NCI-H1436 (cell line): ENCODE measurements at places on chromosomes 2 and 18.

GRCh38 chr18:48953104-48953706, 2.4 kb upstream of the SMAD7 start:
- DNase-seq: no peak

GRCh38 chr18:820591-821165, 8.6 kb upstream of the YES1 start:
- no peak for DNase-seq

GRCh38 chr2:96869822-96870625, at the start of gene SEMA4C:
Gene SEMA4C (minus strand): TSS chr2:96870080. CDS start chr2:96867886, 2,194 bp downstream.
- DNase-seq: peak; percentile 41

- DNase-seq: no peak
Observed at GRCh38 chr2:202152104-202152715, 79.2 kb downstream of the KIAA2012 start.

- DNase-seq: no peak
Observed at GRCh38 chr2:41598161-41598894, 449.5 kb upstream of the PKDCC start.

DNA sequence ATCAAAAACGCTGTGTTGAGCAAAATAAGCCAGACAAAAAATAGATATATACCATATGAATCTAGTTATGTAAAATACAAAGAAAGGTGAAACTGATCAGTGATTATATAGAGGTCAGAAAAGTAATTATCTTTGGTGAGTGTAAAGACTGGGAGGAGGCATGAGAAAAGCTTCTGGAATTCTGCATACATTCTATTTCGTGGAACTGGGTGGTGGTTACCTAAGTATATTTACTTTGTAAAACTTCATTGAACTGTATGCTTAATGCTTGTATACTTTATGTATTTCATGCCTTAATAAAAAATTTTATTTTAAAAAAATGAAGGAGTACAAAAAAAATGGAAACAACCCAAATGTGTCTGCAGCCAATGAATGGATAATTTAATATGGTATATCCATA, 153.1 kb upstream of the ALPP start:
- no peak for DNase-seq

DNA sequence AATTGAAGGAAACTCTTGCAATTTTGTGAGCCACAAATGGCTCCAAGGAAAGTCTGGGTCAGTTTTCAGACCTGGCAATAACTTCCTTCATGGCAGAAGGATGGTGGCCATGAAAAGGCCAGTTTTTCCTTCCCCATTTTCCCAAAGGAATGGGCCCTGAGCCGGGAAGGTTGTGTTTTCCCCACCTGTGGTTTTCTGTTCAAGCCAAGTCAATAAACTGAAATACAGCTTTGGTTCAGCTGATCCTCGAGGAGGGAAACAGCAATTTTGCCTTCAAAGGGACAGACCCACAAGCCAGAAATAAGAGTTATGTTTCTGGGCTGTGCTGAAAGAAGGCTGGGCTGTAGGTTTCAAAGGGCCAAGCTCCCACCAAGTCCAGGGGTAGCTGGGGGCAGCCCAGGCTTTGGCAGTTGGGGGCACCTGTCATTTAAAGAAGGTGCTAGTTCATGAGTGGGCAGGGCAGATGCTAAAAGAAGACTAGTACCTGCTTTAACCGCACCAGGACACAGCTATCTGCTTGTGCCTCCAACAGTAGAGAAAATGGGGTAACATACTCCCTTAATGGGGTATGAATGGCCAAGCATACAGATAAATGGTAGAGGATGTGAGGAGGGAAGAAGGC, 97.0 kb downstream of the TTC32 start:
- DNase-seq: no peak

DNA sequence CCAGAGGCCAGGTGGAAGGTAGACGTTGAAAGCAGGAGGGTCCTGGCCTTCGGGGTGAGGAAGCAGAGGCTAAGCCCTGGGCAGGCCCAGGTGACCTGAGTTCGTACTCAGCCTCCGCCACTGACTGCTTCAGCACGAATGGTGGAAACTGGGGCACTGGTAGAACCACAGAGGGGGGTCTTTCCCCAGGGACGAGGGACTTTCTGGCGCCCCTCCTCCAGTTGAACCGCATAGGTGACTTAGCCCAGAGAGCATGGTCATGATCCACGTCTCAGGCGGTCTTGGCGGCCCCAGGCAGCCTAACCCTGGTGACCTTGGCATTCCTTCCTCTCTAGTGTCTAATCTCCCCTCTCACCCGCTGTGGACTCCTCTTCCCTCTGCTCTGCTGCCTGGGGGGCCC, 30.2 kb downstream of the INHBB start:
- no peak for DNase-seq

DNA sequence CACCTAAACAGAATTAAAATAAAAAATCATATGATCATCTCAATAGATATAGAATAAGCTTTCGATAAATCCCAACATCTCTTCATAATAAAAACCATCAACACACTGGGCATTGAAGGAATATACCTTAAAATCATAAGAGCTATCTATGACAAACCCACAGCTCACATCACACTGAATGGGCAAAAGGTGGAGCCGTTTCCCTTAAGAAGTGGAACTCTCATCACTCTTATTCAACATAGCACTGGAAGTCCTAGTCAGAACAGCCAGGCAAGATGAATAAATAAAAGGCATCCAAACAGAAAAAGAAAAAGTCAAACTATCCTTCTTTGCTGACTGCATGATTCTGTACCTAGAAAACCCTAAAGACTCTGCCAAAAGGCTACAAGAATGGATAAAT, 510.3 kb downstream of the ZNF804A start:
- no peak for DNase-seq

DNA sequence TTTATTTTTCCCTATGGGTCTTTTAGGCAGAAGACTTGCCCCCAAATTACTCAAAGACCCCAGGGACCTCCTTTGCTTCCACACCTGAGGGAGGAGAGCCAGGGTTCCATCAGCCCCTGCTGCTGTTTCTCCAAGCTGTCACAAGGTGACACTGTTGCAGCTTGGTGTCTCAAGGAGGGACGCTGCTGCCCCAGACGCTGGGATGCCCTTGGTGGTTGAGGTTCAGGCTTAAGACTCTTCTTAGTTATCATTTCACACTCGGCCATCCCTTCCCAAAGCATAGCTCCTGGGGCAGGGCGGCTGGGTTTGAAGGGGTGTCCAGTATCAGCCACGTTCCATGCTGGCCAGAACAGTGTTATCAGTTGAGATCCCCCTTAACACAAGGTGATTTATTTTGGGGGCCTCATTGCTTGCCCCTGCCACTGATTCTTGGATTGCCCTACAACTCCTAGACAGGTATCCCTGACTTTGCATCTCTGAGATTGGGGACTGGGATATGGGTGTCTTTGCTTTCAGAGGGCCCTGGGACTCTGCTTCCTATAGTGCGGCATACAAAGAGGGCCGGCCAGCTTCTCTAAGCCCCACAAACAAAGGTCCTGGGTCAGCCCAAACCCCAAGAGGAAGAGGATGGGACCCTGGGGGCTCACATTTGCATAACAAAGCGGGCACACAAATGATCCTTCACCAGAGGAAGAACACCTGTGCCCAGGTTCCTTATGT, 22.7 kb downstream of the GPR55 start:
- peak; percentile 57 for DNase-seq

DNA sequence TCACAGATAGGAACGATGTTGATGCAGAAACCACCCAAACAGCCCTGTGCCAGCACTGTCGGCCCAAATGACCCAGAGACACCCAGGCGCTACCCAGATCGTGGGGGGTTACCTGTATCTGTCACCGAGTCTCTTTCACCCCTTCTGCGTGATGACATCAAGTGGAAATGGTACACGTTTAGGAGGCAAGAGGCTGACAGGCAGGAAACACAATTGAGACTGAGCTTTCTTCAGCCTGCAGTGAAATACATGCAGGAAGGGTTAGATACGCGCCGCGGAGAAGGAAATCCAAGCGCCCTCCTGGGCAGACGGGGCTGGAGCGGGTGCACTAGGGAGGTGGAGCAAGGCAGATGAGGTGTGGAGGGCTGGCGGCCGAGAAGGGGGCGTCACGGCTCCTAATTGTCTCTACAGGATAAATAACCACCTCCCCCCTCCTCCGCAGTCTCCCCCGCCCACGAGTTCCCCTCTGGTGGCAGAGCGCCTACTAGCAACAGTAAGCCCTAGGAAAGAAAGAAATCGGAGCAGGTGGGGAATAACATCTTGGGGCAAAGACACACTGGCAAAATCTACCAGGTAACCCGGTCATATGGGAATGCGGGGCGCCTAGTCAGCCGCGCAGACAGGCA, at the start of gene RNF152:
Gene RNF152 (minus strand): TSS at position 325 of the 626 bp plus-strand sequence. CDS start 76,544 bp downstream, outside the sequence.
- peak; percentile 52 for DNase-seq

GRCh38 chr2:199907008-199907714, 3.9 kb upstream of the C2orf69 start:
- no peak for DNase-seq

GRCh38 chr2:96344011-96344410, 8.4 kb downstream of the NCAPH start:
- DNase-seq: no peak

GRCh38 chr2:104658144-104658835, 195.6 kb upstream of the POU3F3 start:
- no peak for DNase-seq

GRCh38 chr18:65751155-65752085, 608 bp downstream of the CDH7 start:
- no peak for DNase-seq

DNA sequence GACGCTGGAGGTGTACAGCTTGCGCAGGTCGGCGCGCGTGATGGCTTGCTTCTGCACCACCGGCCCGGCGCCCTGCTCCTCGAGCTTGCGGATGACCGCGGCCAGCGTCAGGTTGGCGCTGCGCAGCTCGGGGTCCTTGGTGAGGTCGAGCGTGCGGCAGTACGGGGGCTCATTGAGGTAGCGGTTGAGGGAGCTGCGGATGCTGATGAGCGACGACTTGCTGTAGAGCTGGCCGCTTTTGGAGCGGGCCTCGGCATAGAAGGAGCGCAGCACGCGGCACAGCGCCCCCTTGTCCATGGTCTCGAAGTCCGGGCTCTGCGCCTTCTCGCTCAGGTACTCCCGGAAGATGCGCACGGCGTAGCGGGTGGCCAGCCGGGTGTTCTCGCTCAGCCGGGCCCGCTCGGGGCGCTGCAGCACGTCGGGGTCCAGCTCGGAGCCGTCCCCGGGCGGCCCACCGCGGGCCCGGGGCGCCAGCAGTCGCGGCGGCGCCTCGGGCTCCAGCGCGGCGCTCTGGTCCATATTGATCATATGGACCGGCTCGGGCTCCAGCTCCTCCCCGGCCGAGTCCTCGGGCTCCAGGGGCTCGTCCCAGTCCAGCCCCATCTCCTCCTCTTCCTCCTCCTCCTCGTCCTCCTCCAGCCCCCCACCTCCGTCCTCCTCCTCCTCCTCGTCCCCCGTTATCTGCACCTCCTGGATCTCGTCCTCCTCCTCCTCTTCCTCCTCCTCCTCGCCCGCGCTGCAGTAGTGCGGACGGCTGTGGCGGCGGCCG, 523 bp downstream of the KCTD1 start:
- no peak for DNase-seq

DNA sequence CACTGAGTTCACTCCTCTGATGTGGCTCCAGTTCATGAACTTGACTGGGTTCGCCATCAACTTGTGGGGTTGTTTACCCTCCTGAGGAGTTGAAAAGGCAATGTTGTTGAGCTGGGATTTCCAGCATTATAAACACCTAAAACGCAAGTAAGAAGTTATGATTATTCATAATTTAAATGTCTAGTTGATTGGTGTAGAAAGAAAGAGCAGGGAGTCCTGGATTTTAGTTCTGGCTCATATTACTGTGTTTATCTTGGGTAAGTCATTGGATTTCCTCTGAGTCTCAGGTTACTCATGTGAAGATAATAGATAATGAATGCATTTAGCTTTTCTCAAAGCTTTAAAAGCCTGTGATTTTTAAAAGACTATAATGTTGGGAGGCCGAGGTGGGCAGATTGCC, 438.0 kb upstream of the CDH20 start:
- peak; percentile 50 for DNase-seq

DNA sequence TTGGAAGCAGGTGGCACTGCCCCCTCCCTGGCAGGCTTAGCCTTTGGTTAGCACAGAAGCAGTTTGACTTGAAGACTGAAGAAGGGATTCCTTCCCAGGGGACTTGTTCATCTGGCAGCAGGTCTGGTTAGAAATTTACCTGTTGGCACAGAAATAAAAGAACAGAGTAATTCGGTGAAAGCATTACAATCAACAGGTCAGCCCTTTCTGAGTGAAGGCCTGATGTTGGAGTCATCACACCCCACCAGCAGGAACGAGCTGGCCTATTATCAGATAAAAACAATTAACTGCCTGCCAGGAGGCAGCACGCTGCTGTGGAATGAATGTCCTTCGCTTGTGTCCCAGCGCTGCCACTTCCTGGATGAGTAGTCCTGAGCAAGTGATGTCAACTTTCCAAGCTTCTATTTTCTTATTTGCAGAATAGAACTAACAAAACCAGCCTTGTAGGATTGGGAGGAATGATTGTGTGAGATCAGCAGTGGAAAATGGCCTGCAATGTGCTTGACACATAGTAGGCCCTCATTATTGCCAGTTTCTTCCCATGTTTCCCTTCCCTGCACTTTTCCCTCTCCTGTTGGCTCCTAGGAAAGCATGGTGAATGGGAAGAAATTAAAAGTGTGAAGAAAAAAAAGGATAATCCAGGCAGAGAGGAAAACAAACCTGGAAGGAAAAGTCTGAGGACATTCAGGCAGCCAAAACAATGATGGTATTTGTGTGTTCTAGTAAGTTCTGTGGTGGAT, 29.0 kb downstream of the LGALSL start:
- no peak for DNase-seq

- no peak for DNase-seq
Observed at GRCh38 chr2:219557320-219557719, 13.5 kb downstream of the TMEM198 start.

- DNase-seq: peak; percentile 75
Observed at GRCh38 chr2:218567797-218568189, 358 bp downstream of the USP37 start.

DNA sequence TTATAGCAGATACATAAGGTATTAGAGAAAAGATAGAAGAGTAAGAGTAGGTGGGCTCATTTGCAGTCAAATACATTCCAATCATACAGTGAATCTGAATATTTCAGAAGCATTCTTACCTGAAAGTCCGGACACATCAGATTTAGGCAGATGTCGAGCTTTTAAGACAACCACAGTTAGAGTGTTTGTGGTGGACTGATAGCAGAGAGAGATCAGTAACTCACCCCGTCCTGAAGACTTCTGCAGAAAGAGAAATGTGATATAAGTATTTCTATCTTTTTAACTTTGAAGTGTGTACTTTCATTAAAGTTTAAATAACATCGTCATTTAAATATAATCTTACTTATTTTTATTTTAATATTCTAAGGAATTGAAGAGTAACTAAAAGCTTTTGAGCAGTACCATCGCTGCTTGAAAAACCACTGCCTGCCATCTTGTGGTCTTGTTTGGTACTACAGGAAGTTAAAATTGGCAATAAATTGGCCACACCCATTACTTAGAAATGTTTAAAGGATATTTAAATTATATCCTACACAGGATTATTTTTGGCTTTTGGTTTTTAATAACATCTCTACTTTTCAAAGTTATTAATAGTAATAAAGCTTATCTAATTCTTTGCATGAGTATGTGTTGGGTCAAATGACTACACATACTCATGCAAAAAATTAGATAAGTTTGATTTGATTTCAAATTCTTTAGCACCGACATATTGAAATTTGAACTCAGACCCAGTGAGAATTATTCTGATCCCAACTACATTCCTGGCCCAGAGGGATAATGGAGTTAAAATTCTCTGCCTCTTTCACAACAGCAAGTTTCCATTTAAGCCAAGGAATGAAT, 5.5 kb downstream of the SYT4 start:
- peak; percentile 12 for DNase-seq

- no peak for DNase-seq
Observed at GRCh38 chr18:78526923-78527711, 452.5 kb upstream of the SALL3 start.

GRCh38 chr2:26590980-26591618, 50.1 kb downstream of the CIB4 start:
- no peak for DNase-seq
